Mucosa of gallbladder (tissue), 1 donor: ENCODE measurements at places on chromosomes 12 and 14. TPM values are rescaled to one million over a fixed set of nuclear protein-coding genes. Genes with fewer than 3 reads are reported as not detected.

The DAO gene
- total RNA-seq, result not detected

GRCh38 chr12:129839679-129840078 lies 64.1 kb downstream of the TMEM132D start:
- DNase-seq, result no peak

DNA sequence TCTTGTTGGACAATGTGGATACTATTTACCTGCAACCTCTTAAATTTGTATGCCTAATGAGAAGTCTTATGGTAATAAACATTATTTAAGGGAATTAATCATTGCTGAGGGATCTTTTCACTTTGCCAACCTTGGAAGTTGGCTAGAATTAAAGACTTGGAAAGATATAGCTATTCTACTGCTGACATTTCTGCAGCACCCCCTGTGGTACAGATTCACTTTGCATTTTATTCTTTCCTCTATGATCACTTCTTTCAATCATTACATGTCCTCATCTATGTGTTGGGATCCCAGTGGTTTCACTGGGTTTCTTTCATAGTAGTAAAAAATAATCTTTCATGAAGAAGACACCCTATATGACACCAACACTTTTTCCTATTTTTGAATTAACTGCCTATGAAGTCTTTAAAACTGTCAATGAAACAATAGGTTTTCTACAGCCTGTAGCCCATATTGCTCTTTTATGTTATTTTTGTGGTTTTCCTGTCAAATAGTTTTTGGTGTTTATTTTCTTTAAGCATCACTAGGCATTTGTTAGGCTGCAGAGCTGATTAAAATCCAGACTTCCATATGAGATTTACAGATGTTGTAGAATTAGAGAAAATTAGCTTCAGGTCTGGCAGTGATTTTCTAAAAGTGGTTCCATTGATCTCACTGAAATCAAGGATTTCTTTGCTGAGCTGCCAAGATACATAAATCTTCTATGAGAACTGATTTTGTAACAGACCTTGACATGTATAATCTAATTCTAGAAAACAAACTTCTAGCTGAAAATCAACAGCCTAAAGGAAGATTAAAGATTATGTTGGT lies 256.1 kb downstream of the NAV3 start:
- no peak for DNase-seq

DNA sequence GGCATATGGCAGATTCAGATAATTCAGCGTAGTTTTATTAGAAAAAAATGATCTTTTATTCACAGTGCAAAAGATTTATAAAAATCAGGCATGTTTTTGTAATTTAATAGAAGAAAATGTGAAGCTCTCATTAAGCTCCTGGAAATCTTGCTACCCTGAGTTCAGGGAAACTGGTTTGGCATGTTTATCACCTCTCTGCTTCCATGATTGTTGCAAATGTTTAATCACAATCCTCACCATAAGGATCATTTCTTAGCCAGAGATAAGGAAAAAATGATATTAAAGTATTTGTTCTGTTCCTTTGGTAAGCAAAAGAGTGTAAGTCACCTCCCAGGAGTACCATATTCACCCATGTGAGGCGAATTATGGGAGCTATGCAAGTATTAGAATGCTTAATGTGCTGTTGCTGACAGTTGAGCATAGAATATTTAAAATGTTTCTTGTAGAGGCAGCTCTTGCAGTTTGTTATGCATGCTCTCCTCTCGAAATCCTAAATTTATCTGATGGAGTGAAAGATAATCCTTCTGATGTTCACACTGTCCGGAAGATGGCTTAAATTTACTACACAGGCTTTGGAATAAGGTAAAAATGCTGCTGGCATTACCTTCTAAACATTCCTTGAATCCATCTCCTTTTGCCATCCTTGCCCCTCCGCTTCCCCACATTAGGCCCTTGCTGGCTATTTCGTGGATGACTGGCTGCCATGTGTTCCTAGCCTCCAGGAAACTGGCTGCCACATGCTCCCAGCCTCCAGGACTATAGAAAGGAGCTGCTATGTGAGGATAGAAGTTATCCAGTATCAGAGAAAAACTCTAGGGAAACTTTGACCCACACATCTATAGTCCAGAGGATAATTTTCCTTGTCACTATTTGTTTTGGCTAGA lies 115.8 kb upstream of the CCDC198 start:
- DNase-seq, result no peak
